ENCODE measurements at places on chromosomes 13 and 19.

DNA sequence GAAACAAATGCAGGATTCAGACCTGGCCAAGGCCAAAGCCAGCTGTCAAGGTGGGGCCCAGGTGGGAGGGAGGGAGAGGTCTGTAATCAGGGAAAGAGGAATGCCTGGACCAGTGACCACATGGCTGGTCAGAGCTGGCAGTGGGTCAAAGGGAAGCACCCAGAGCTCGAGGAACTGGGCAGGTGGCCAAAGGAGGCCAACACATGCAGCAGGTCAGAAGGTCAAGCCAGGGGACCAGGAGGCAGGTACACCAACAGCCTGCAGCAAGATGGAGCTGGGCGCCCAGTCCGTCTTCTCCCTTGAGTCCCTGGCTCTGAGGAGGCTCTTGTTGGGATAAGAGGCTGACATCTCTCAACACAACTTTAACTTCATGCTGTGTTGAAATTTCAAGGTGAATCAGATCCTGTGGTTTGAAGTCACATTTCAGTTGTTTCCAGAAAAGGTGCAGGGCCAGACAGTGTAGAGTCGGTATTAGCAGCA is 17.1 kb downstream of the GPATCH1 start:
- DNase-seq = no peak

DNA sequence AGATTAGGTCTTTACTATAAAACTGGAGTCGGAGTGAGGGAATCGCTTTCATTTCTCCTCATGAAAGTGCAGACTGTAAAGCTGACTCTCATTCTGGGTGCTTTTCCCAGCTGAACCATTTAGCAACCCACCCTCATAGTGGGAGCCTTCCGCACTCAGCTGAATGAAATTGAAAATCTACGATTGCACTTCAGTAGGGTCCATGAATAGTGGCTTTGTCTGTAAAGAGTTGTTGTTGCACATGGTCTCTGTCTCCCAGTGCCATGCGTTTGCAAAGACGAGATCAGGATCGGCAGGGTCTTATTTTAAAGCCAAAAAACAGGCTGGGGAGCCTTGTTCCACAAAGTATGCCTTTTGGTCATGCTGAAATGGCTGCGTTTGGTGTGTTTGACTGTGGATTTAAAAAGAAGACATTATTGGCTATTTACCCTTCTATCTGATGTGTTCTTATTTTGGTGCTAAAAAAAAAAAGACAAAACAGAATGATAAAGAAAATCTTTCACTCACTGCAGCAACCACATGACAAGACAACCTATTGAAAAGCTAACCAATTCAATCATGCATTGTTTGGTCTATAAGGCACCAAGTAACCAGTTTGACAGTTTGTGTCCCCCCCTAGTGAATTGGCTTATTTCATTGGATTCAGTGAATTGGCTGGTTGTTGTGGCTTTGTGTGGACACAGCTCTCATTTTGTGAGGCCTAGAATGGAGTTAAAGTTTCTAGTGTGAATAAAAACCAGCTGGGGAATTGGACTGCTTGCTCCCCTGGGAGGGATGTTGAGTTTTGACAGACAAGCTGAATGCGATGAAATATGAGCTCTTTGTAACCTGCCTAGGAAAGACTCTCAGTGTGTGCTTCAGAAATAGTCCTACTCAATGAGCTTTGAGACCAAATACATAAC is 65.6 kb downstream of the ARHGAP35 start:
- DNase-seq = no peak

DNA sequence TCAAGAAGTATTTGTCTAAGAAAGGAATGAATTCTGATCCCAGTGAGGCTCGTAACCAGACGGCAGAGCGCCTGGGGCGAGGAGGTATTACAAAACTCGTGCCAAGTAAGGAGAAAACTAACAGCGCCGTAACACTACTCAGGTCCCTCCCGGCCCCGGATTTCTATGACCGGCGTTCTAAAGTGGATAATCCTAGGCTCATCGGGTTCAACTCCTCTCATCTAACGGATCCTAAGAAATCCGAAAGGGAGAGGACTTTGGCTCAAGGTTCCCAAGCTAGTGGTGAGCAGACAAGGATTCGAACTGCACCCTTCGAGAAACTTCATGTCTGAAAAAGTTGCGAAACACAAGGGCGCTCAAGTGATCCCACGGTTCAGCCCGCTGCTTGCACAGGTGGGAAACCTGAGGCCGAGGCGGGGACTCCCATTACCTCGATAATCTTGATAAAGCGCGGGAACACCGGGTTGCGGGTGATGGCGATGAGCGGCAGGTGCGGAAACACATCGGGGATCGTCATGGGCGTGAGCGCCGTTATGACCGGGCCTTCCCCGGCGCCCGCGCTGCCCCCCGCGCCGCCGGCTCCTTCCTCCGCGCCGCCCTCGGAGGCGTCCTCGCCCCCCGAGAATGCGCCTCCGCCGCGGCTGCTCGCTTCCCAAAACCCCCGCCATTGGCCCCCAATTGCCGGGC is 529 bp downstream of the LONP1 start:
- DNase-seq = no peak

- DNase-seq = no peak
These were observed 196.3 kb downstream of the TSHZ3 start for GRCh38 chr19:31152906-31153305.

GRCh38 chr19:11137542-11138384 is 17.8 kb downstream of the SPC24 start:
- no peak for DNase-seq

DNA sequence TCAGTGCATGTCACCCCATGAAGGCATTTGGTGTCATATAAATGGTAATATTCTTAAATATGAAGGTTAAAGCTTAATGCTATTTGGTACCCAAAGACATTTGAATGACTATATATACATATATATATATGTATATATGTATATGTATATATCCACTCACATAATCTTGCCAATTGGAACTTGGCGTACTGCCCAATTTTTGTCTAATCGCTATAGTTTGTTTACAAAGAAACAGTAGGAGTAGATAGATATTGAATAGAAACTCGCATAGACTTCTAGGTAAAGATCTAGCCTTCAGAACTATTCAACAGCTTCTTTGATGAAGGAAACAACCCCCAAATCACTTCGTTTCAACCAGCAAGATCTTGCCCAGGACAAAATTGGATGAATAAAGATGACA is 24.1 kb downstream of the KLF5 start:
- no peak for DNase-seq

GRCh38 chr13:97018029-97018819 is 23.9 kb upstream of the OXGR1 start:
- no peak for DNase-seq

GRCh38 chr19:7177926-7178325 is 108.4 kb downstream of the ZNF557 start:
- no peak for DNase-seq

GRCh38 chr19:18119013-18119716 is 21.6 kb downstream of the MAST3 start:
- DNase-seq = no peak

DNA sequence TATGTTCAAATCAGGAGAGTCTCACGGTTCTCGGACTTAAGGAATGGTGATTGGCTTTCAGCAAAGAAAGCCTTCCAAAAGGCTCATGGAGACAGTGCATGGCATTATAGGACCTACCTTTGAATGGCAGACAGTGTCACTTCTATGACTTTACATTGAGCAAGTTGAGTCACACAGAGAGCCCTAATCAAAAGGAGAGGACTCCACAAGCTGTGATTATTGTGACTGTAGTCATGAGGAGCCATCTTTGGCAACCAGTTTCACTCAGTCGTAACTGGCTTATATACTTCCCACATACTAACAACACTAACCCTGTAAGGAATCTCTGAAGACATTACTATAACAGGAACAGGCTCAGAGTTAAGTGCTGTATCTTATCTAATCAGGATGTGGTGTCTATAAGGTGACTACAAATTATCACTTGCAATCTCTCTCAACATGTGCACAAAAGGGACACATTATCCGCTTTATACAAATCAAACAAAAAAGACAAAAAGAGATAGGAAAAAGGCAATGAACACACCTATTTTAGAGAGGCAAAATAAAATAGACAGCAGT is 6.1 kb downstream of the LGALS14 start:
- no peak for DNase-seq
